ENCODE measurements at places on chromosomes 16 and 17.

DNA sequence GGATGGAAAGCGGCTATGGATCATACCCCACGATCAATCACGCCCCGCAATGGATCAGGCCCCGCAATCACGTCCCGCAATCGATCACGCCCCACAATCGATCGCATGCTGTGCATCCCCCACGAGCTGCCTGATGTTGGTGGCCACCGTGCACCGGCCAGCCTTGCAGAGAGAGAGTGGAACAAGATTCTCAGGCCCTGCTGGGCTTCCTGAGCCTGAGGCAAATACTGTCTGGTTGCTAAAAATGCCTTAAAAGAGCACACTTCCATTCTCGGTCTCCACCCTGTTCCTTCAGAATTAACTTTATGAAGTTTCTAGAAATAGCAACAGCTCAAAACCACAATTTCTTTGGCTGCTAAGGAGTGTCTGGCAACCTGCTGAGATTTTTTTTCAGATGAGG lies 81.5 kb downstream of the VPS53 start:
- DNase-seq: no peak

DNA sequence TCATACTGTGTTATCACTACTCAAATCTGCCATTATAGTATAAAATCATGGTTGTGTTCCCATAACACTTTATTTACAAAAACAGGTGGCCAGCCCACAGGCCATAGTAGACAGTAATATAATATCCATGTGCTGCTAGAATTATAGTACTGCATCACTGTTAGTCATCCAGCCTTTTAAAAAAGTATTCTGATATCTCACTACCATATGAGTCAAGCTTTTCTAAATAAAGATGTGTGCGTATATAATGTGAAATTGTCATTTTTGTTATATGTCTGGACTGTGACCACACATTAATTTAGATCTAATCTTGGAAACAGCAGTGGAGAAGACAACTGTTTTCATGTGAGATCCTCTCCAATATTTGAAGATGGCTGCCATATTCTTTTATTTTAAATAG lies 1049.1 kb upstream of the GOT2 start:
- DNase-seq: no peak

DNA sequence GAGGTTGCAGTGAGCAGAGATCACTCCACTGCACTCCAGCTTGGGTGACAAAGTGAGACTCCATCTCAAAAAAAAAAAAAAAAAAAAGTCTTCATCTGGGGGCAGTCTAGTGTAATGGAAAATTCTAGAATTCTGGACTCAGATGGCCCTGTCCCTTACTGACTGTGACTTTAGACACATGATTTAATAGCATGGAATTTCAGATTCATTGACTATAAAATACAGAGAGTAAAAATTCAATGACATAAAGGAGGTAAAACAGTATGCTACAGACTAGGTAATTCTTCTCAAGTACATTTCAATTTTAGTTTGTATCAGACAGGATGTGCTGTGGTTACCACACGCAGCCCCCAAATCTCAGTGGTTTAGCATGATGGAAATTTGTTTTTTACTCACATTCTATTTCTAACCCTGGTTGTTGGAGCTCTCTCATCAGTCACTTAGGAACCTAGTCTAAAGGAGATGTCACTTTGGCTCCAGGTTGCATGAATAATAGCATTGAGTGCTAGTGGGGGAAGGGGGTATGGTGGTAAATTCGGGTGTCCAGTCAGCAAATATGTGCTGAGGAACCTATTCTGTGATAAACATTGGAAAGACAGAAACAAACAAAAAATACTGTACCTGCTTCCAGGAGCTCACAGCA lies 444.0 kb downstream of the XYLT1 start:
- DNase-seq: no peak

DNA sequence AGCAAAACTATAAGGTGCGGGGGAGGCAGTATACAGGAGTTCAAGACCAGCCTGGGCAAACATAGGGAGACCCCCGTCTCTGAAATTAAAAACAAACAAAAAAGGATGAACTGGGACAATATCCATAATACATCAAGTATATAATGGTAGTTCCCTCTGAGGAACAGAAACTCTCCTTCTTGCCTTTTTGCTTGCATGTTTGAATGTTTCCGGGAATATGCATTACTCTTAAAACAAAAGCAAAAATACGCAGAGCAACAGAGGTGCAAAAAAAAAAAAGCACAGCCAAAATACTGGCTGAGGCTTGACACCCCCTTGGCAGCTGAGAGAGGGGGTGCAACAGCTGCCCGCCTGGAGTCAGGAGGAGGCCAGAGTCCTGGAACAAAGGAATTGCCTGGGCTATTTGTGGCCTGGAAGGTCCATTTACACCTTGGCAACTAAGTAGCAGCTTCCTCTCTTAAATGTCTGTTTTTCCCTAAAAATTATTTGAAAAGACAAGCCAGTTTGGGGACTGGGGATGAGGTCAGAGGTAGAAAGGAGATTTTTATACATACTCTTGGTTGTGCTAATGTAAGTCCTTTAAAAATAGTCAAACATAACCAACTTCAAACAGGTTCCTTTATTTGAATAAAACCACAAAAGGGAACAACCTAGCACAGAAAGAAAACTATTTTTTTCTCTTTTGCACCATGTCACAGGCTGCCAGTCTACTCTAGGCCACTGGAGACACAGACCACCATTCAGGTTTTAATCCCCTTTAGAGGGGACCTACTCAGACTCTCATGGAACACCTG lies 19.5 kb downstream of the USP7 start:
- DNase-seq: no peak

- DNase-seq: no peak
Observed at GRCh38 chr17:65553646-65554552, 7.5 kb downstream of the AXIN2 start.

DNA sequence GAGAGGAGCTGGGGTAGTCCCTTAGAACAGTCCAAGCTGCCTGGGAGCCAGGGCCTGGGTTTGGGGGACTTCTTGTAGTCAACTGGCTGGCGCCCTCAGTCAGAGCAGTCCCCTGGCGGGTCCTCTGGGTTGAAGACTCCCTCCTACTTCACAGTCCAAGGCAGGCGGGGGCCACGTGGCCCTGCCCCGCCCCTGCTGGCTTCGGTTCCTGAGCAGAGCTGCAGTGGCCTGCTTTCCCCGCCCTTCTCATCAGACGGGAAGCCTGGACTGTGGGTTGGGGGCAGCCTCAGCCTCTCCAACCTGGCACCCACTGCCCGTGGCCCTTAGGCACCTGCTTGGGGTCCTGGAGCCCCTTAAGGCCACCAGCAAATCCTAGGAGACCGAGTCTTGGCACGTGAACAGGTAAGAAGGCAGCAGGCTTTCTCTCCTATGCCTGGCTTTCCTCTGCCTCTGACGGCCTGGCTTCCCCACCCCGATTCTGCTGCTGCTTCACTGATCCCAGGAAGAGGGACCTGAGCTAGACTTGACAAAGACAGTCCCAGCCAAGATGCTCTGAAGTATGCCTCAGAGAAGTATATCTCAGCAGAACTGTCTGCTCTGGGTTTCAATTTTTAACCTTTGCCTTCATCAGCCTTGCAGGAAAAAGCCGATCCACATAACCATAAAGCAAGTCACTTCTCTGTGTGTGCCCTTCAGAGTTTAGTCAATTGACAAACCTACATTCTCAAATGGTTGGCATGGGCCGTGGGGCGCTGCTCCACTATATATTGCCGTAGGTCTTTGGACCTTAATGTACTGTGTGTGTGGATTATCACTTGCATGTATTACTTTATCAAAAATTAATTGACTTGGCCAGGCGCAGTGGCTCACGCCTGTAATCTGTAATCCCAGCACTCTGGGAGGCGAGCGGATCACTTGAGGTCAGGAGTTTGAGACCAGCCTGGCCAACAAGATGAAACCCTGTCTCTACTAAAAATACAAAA lies 56.3 kb downstream of the SF3B3 start:
- no peak for DNase-seq

GRCh38 chr17:60665602-60666001 lies 12.0 kb upstream of the BCAS3 start:
- no peak for DNase-seq

GRCh38 chr16:50490828-50491227 lies 57.4 kb upstream of the NKD1 start:
- DNase-seq: no peak

- no peak for DNase-seq
Observed at GRCh38 chr16:80253741-80254140, 287.1 kb upstream of the DYNLRB2 start.

DNA sequence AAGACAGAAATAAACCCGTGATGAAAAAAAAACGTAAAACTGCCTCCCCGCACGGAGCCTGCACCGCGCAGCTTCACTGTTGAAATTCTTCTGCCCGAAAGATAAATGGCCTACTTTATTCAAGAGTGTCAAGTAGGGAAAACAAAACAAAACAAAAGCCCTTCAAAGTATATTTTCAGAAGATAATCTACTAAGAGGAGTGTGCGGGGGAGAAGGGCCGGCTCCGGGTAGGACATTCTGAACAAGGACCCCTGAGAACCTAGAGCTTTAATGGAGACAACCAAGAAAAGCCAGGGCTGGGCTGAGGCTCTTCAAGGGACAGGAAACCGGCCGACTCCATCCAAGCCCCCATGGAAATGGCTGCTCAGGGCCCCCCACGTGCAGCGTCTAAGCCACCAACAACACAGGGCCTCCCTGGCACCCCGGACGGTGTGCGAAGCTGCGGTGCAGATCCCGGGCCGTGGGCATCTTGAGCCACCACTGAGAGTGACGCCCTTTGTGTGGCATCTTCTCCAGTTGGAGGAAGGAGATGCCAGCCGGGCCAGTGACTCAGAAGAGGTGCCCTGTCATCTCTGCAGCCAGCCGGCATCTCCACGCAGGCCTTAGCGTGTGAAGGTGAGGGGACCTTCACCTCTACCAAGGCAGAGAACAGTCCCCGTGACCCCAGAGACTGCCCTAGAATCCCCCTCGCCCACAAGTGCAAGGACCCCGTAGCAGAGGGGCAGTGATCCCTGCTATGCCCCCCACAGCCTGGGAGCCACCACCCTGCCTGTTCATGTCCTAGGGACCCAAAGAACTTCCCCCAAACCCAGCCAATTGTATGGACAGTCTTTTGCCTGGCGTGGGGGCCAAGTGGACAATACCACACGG lies 250.8 kb downstream of the C16orf95 start:
- no peak for DNase-seq

DNA sequence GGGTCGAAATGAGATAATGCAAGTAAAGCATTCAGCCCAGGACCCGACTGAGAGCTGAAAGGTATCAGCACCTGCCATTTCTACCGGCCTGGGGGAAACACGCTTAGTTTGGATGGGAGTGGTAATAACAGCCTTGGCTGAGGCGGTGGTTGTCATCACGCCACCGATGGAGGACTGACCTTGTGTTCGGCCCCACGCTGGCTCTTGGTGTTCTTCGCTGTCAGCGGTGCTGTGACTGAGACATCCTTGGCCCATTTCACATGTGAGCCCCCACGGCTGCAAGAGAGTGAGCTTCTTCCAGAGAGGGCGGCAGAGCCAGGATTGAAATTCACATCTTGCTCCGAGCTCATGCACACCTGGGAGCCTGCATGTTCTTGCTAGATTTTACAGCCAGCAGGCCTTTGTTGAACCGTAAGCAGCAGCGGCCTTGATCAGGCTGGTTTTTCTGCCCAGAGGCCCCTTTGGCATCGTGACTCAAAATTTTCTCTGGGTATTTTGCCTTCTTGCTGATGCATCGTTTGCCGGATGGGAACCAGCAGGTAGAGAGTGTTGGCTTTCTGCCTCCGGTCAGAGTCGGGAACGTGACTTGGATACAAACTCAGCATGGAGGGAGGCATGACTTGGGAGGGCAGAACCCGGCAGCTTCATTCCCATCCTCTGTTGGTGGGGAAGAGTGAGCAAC lies 341.5 kb downstream of the SNX29 start:
- no peak for DNase-seq

GRCh38 chr17:32822996-32823395 lies 53.9 kb downstream of the MYO1D start:
- DNase-seq: no peak

DNA sequence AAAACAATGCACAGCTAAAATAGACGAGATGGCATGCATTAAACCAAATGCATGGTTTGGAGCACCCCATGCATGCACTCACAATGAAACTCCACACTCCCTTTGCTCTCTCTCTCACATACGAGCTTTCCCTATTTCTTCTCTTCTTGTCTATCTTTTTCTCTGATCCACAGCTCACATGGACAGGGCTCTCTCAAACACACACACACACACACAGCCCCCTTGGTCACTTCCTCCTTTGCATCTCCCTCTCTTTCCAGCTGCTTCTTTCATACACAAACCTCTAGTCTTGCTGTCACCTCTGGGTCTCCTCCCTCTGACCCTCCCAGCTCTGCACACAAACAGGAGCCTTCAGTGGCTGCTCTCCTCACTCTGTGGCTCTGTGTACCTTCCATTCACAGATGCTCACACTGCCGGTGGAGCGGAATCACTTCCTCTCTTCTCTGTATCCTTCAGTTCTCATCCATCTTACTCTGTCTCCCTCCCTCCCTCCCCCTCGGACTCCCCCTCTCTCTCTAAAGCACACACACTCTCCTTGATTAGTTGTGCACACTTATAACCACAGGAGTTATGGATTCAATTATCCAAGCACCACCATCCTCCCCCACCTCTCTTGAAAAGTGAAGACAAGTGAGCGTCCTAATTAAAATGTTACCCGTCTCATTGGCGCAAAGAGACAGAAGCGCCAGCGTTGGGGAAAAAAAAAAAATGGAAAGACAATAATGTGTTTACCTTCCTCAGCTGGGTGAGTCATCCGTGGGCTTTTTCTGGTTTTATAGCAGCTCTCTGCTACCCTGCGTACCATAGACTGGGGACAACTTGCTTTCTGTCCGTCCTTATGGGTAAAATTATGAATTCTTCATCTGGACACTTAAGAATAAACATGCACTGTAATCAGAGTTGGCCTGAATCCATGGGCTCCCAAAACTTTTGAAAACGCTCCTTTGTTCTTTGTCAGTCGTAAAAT lies 90.8 kb downstream of the SHISA6 start:
- no peak for DNase-seq

- DNase-seq: no peak
Observed at GRCh38 chr16:66752379-66752778, 970 bp upstream of the DYNC1LI2 start.

DNA sequence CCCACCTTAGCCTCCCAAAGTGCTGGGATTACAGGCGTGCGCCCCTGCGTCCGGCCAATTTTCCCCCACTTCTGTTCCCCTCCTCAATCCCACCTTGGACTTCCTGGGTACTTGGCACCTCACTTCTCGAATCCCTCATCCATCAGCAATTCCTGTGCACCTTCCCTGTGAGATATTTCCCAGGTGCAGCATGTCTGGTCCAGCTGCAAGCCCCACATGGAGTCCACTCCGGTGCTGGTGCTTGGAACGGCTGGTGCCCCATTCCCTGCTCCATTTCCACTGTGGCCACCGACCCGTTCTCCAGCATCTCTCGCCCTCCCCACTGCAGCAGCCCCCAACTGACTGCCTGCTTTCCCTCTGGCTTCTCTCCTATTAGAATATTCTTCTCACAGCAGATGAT lies 35.3 kb downstream of the NOL11 start:
- no peak for DNase-seq

- no peak for DNase-seq
Observed at GRCh38 chr17:44770166-44770925, 11.6 kb downstream of the ADAM11 start.

DNA sequence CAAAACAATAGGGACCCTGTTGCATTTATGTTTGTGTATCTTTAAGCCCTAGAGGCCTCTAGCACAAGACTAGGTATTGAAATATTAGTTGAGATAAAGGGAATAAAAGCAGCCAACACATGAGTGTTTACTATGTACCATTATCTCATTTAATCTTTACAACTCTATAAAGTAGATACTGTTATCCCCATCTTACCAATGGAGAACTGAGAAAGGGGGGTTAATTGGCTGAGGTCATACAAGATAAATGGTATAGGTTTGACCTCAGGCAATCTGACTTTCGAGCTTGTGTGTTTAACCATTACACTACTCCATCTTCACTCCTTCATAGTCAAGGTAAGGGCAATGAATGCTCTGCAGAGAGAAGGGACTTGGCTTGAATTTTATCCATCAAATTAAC lies 26.3 kb upstream of the STAC2 start:
- no peak for DNase-seq
